ENCODE measurements at places on chromosomes 12 and 14.

DNA sequence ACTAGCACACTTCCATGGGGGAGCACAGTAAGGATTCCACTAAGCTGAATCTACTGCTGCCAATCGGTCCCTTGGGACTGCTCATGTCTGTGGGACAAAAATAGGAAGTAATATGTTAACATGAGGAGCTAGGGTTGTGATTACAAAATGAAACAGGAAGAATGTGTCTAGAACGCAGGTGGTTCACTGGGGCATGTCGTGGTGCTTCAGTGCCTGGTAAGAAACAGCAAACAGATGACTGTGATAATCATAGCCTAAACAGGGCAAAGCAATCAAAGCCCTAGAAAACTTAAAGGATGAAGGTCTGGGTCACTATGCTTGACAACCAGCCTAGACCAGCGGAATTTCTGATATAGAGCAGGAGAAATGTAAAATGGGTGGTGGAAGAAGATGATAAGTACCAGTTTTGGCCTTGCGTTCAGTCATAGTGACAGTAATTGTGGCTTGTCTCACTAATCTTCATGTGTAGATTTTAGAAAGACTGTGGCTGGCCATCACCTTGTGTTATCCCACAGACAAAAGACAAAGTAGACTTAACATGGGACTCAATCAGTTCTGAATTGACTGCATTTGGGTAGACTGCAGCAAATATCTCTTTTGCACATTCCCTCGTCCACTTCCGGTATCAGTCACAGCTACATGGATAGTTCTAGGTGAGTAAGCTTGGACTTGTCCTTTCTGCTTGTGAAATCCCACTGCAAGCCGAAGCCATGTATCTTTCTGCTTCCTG is 51.4 kb downstream of the WASHC3 start:
- no peak for DNase-seq

DNA sequence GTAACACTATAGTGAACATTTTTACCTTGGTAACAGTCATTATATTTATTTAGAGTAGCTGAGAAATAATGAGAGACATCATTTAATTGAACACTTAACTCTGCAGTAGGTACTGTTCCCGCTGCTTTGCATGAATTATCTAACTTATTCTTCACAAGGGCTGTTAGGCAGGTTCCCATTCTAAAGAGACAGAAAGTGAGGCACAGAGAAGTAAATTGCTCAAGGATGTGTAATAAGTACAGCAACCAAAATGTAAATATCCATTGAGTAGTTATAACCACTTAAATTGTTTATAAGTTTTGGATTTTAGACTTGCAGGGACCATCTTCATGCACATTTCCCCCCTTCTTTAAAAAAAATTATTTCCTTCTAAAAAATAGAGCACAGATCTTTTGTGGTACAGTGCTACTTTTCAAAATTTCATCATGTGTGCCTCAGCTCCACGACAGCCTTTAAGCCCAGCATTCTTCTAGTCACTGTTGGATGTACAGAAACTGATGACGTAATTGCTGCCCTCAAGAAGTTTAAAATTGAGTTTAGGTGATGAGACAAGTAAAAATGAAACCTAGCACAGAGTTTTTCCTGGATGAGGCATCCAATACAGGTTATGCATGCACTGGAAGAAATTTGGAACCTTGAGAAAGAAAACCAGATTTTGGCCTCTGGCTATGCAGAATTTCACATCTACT is 6.0 kb upstream of the MANSC4 start:
- no peak for DNase-seq

- no peak for DNase-seq
Observed at GRCh38 chr12:53944209-53944608, 5.6 kb downstream of the HOXC13 start.

DNA sequence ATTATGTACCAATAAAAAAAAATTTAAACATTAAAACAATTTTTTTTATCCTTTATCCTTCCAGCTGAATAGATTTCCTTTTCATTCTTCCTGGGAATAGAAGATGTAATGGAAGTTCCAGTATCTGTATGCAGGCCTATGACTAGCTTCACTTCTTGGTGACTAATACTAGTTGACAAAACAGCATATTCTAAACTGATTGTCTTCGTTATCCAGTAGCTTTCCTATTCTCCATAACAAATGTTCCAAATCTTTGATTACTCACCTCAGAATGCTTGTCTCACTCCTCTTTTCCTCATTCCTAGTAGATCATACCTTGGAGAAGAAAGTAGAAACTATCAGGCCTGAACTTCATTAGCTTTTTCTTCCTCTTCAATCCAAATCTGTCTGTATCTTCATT is 70.7 kb downstream of the PLEKHA5 start:
- DNase-seq, result no peak

GRCh38 chr12:109218996-109219395 is 90.1 kb downstream of the FOXN4 start:
- no peak for DNase-seq

DNA sequence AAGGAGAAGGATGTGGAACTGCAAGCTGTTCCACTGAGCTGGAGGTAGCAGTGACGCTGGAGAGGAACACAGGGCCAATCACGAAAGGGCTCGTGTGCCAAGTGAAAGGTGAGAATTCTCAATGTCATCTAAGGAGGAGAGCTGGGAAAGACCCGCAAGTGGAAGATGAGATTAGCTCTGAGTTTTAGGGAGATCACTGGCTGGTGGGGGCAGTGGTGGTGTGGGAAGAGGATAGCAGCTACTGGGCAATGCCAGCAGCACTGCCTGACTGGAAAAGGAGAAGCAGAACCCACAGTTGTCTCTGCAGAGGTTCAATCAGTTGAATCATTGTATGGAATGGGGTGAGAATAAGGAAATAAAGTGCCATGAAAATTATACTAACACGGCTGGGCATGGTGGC is 27.8 kb downstream of the SLC25A47 start:
- DNase-seq, result no peak

DNA sequence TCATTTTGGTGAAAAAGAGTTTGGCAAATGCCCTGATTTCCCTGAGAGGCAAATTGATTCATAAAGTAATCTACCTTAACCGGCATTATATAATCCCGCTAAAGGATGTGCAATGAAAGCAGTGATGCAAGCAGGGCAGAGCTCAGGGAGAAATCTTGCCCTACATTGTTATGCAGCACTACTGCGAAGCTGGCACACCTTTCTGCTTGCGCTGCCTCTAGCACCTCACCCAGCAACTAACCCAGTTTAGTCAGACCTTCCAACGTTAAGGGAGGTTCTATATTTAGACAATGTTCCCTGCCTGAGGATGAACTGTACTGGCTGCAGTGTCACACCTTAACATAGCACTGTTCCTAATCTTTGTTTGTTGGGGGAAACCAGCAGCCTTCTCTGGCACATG is 60.8 kb upstream of the CCDC196 start:
- no peak for DNase-seq

DNA sequence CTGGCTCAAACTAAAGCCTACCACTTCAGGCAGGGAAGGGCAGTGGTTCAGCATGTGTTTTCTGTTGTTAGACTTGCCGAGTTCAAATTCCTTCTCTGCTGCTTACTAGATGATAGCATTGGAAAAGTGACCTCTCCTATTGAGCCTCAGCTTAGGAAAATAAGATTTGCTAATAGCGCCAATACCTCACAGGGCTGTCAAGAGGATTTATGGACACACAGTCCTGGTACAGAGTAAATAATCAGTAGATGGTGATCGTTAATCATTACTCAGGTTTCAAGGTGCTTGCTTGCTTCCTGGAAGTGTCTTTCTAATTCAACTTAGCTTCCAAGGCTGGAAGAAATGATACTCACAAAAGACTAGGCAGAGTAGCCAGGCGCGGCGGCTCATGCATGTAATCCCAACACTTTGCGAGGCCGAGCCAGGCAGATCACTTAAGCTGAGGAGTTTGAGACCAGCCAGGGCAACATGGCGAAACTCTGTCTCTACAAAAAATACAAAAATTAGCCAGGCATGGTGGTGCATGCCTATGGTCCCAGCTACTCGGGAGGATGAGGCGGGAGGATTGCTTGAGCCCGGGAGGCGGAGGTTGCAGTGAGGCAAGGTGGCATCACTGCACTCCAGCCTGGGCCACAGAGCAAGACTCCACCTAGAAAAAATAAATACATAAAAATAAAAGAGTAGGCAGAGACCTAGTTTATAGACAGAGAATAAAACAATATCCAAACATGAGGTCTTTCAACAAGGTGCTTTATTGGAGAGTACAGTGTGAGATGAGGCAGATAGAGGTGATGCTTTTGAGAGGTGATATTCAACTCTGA is 6.0 kb downstream of the PLA2G1B start:
- no peak for DNase-seq

DNA sequence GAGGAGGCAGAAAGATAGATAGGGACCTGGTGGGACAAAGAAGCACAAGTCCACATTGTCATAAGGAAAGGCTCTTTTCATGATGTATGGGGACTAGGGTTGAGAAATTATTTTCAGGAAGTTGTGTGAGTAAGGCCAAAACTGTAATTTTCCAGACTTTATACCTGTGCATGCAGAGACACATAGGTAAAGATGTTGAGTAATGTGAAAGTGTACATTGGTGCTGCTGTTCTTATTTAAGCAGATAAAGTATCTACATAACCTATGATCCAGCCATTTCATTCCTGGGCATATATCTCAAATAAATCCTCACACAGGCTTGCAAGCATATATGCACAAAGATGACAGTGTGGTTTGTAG is 332.2 kb downstream of the DUSP6 start:
- no peak for DNase-seq

GRCh38 chr12:98973395-98973794 is 328.3 kb downstream of the APAF1 start:
- no peak for DNase-seq

DNA sequence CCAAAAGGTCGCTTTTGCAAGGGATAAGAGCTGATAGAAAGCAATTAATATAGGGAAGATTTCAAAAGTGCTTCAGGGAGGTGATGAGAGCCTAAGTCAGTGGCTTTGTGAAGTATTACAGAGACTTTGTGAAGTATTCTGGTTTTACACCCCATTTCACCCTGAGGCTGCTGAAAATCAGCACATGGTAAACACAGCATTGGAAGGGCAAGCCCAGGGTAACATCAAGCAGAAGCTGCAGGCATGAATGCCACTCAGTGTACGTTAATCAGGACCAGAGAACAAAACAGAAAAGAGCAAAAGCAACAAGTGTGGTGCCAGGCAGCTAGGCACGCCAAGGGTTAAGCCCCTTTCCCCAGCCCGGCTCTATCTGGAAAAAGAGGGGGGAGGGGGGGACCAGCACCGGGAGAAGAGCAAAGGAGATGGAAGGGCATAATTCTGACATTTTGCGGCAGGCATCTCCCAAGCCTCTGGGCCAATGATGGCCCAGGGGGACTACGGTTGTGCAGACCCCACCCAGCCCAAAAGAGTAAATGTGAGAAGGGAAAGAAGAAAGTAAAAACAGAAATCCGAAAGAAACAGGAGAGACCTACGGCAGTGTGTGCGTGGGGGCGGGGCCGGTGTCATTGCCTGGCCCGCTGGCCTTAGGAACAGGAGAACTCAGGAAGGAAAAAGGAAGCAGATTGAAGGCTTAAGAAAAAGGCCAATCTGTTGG is 58.9 kb downstream of the DHRS2 start:
- no peak for DNase-seq

- no peak for DNase-seq
Observed at GRCh38 chr14:93027810-93028723, 87.7 kb downstream of the ITPK1 start.

DNA sequence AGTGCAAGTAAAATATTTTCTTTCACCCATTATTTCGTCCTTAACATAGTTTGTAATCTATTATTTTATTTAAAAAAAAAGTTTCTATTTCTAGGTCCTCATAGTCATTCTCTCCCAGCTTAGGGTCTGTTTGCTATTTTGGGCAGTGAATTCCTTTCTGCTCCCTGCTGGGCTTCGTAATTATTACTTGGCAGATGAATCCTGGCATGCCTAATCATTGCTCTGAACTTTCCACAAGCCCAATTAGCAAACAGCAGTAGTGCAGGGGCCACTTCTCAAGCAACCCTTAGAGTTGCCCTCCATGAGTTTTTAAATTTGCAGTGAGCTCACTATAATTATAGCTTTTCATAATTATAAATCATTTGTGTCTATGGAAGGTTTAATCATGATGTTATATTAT is 1378.3 kb upstream of the SEL1L start:
- no peak for DNase-seq

GRCh38 chr14:30267141-30267540 is 291.8 kb upstream of the G2E3 start:
- no peak for DNase-seq

DNA sequence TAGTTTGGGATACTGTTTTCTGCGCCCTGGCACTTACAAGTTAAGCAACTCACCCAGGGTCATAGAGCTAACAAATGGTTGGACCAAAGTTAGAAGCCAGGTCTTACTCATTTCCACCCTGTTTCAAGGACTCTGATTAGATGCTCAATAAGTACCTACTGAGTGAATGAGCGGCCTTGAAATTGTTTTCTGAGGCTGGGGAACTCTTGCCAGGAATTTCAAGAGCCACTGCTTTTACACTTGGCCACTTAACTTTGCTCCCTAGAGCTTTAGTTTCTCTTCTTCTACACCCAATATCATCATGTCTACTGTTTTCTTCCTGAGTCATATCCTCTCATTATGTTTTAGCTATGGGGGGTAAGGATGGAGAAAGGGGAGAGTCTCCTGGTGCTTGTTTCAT is 431.6 kb downstream of the ZFP36L1 start:
- no peak for DNase-seq

GRCh38 chr12:34291001-34291400 is 268.7 kb downstream of the ALG10 start:
- DNase-seq, result no peak

DNA sequence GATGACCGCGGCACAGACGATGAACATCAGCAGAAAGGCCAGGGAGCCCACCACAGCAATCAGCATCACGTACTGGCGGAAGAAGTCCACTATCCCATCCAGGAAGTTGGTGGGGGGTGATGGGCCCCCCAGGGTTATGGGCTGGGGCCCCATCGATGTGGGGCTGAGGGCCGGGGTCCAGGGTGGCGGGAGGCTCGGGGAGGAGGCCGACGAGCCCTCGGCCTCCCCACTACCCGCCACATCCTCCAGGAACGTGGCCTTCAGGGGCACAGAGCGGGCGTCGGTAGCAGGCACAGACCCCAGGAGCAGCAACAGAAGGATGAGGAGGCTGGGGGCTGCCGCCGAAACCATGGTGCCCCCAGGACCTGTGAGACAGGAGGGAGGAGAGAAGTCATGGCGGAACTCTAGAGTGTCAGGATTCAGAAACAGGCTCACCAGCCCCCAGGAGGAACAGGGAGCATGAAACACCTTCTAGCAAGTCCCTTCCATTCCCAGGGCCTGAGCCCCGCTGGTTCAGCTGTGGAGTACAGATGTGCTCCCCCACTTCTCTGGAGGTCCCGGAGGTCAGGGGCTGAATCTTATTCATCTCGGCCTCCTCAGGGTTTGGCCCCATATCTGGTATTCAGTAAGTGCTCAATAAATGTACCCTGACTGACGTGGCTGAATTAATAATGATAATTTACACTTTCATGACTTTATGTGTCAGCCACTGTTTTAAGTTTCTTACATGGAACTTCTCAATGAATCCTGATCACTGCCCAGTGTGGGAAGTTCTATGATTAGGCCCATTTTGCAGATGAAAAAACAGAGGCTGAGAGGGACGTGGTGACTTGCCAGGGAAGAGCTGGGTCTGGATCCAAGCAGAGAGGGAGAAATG is 5.6 kb downstream of the TMEM119 start:
- no peak for DNase-seq

GRCh38 chr12:18206198-18206597 is 55.1 kb upstream of the PIK3C2G start:
- DNase-seq, result no peak

GRCh38 chr12:25713264-25713663 is 160.2 kb upstream of the LMNTD1 start:
- no peak for DNase-seq

- DNase-seq, result no peak
Observed at GRCh38 chr12:125083072-125083471, 17.8 kb downstream of the AACS start.

All from stimulated activated naive CD4-positive, alpha-beta T cell treated with Interleukin-2 at 50 U/mL for 16 hours (primary cell).